ENCODE measurements at places on chromosomes 4 and X. TPM values are rescaled to one million over a fixed set of nuclear protein-coding genes. Genes with fewer than 3 reads are reported as not detected.

DNA sequence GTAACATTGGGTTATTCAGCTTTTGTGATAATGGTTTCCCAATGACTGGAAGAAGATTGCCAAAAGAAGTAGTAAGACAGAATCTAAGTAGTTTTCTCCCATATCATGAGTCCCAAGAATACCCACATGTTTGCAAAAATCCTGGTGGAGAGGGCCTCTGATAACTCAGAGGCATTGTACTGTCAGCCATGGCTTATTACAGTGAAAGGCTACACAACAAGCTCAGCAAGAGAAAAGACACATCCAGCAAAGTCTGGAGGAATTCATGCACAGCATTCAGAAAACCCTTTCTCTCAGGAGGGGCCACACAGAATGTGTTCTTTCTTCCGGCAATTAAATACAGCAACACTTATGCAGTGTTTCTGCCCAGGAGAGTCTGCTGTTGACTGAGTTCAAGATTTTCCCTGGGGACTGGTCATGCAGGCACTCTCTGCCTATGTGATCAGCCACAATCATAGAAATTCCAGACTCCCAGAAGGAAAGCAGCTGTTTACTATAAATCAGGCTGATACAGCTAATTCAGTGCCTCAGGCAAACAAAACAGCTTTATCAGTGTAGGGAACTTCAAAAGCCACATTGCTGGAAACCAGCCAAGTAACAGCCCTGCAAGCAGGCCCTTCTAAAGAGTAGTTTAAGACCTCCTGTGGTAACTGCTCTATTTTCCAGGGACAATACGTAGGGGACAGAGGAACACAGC is 937.1 kb downstream of the CCSER1 start:
- no peak overlapping the region for H3K4me3 ChIP-seq
- H3K27ac ChIP-seq = peak overlapping the region; percentile 51
- H3K4me1 ChIP-seq = peaks cover 20% of the 10 kb centered on the region
- H3K36me3 ChIP-seq = no peaks in the 10 kb centered on the region
- no peaks in the 10 kb centered on the region for H3K27me3 ChIP-seq

DNA sequence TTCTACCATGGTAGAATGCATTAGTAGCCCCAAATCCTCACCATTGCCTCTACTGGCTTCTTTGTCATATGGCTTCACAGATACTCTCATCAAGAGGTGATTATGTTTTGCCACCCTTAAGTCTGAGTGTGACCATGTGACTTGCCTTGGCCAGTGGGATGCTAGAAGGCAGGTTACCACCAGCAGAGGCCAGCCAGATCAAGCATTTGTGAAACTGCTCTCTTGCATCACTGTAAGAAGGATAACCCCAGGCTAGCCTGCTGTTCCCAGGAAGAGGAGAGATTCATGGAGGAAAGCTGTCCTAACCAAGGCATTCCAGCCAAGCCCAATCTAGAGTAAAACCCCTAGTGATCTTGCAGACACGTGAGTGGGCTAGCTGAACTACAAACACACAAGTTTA is 46.8 kb downstream of the USP46 start:
- H3K4me3 ChIP-seq = no peak overlapping the region
- no peaks in the 10 kb centered on the region for H3K4me1 ChIP-seq
- no peak for DNase-seq
- H3K27me3 ChIP-seq = no peaks in the 10 kb centered on the region
- no peak overlapping the region for H3K27ac ChIP-seq

DNA sequence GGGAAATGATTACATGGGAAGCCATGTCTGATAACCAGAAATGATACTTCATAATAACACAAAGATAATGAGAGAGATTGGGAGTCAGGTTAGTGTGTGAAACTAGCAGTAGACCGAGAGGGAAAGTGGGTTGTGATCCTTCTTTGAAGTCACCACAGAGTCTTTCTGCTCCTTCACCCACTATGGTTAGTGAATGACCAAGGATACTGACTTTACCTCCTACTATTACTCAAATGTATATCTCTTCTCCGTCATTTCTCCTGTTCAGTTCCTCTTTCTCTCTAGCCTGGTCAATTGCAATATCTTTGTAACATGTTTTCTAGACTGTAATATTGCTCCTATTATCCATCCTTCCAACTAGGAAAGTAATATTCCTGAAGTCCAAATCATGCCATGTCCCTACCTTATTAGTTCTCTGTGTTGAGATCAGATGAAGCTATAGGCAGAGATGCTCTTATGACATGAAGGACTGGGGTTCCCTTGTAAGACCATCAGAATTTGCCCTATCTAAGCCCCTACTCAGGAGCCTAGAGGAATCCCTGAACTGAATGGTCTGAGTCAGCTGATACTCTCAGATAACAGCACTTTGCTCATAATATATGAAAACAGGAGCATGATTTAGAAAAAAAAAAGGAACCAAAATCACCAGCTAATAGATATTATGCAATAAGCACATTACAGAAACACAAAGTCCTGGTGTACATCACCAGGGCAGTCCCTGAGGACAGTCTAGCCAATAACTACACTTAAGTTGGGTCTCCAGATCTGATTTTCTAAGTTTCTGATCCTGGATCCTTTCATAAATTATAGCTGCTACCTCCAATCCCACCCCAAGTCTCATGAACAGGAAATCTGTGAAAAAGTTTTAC is 81.2 kb downstream of the SHROOM3 start:
- H3K36me3 ChIP-seq = no peaks in the 10 kb centered on the region
- no peaks in the 10 kb centered on the region for H3K27me3 ChIP-seq
- no peak overlapping the region for H3K4me3 ChIP-seq
- no peak overlapping the region for H3K27ac ChIP-seq
- H3K4me1 ChIP-seq = peaks cover 9% of the 10 kb centered on the region

DNA sequence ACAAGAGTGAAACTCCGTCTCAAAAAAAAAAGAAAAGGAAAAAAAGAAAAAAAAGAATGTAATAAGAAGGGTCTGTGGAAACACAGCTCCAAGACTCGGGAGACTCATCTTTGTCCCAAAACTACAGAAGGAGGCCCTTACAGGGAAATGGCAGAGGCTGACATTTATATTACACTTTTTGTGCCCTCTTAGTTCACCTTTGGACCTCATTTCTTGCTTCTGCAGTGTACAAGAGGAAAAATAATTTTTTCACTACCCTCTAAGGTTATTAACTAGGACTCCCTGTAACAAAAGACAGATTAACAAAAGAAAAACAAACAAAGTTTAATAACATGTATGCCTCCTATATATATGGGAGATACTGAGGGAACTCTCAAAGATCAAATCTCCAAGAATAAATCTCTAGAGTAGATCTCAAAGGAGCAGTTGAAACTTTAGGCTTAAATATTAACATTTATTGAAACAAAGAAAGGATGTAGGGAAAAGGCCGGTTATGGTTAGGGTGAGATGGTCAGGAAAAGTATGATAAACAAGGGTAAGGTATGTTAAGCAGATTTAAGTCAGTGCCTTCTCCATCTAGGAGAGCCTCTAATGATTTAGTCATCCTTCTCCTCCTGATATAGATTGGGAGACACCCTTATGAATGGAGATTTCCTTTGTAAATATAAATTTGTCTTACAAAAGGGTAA is 121.3 kb upstream of the JADE1 start:
- H3K27ac ChIP-seq = peak overlapping the region; percentile 64
- H3K4me1 ChIP-seq = peaks cover 23% of the 10 kb centered on the region
- H3K27me3 ChIP-seq = no peaks in the 10 kb centered on the region
- no peak for DNase-seq

Gene NUDT10
- 5.3 TPM for total RNA-seq

Gene SYP
- 1.4 TPM for total RNA-seq

Gene NPY1R
- 5.7 TPM for total RNA-seq

Gene GALNTL6
- total RNA-seq = 0.53 TPM

Measured in hepatocyte (in vitro differentiated cells).